T-helper 9 cell (primary cell): ENCODE measurements at places on chromosomes 13 and 19.

- DNase-seq: no peak
Measured at GRCh38 chr19:32857584-32857983, 12.0 kb downstream of the SLC7A9 start.

- no peak for DNase-seq
Measured at GRCh38 chr19:51891193-51891747, 3.5 kb upstream of the ZNF577 start.

DNA sequence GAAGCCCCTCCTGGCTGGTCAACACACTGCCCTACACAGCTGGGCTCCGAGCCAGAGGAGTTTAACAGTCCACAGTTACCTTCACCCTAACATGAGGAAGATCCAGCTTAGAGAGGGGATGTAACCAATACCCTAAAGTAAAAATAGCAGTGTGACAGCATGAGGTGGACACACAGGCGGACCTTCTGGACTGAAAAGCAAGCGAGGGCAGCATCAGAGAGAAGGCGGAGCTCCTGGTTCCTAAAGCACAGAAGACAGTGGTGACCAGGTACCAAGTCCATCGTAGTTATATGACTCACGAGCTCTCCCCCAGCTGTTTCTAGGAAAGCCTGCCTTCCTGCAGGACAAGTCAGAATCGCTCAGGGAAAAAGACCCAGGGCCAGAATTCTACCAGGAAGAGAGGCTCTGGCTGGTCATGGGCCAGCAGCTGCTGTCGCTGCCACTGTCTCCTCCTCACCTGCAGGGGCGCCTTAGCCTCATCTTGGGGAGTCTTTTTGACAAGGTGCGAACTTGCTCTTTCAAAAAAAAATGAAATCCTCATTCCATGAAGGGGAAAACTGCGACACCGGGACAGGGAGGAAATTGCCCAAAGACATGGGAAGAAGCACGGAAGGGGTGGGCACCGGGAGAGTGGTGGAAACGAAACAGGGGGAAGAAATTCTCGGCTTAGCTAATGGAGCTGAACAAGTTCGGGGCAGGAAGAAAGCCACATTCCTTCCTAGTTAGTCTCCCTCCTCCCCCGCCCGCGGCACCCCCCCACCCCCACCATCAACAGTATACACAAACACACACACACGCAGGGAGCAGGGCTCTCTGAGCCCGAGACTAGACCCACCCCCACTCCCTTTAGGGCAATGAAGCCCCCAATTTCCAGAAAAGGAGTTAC, 1.7 kb downstream of the ELL start:
- DNase-seq: peak; percentile 52

DNA sequence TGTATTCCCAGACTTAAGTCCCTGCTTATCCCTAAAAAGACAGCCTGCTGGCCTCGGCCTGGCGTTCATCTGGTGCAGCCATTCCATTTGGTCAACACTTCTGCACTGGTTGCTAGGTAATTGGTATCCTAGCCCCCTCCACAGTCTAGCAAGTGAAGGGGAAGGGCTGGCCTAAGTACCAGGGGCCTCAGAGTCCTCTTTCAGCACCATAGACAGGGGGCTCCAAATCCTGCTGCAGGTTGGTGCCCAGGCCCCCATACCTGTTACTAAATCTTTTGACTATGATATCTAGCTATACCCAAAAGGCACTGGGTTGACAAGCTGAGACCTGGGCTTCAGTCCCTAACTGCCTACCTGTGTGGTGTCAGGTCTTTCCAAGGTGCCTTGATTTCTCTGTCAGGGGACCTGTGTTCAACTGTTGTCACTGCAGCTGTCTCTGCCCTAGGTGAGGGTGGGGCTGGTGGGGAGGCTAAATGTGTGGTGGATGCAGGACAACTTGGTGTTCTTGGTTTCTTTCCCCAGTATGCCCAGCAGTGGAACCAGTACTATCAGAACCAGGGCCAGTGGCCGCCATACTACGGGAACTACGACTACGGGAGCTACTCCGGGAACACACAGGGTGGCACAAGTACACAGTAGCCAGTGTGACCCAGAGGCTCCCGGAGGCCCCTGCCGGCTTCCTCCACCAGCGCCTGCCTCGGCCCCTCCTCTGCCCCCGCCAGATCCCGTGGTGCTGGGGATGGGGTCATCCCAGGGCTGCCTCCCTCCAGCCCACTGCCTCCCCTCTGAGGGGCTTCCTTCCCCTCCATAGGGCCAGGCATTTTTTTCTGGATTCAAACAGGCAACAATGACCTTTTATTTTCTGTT, 3.8 kb upstream of the CCDC97 start:
- DNase-seq: no peak

DNA sequence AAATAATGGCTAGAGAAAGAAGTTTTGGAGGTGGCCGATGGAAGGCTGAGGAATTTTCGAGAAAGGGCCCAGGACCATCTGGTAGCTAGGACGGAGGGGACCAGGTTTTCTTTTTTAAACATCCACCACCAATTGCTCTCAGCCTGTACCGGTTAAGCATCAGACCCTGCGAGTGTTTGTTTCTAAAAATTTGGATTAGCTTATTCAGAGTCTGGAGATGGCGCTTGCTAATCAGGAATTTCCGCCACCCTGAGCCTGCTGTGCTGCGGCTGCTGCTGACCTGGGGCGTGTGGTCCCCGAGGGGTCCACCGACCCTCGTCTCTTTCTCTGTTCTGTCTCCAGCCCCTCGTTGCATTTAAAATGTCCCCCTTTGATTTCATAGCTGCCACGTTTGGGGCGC, 2.0 kb downstream of the UHRF1 start:
- DNase-seq: no peak

- no peak for DNase-seq
Measured at GRCh38 chr19:28118235-28118634, 1094.7 kb downstream of the UQCRFS1 start.

GRCh38 chr19:13104848-13105711, 2.4 kb upstream of the LYL1 start:
- DNase-seq: no peak

- no peak for DNase-seq
Measured at GRCh38 chr13:34335014-34336007, 517.4 kb downstream of the RFC3 start.

- no peak for DNase-seq
Measured at GRCh38 chr19:33316541-33317264, 14.4 kb upstream of the CEBPA start.

- DNase-seq: no peak
Measured at GRCh38 chr19:15443838-15444237, 5.9 kb downstream of the WIZ start.

DNA sequence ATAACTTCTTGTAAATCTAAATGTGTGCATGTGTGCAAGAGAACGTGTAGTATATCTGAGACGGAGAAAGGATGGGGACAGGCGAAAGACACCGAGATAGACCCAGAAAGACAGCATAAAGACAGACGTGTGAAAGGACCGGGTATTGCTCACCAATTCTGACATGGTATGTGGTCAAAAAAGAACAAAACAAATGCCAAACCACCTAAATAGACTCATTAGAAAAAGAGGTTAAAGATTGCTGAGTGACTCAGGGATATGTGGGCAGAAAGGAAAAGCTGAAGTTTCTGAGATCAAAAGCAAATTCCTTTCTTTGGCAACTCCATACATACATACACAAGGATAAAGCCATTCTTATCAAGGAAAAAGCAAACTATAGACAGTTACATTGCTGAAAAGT, 179.7 kb upstream of the TSC22D1 start:
- no peak for DNase-seq
